Activated CD8-positive, alpha-beta memory T cell treated with anti-CD3 and anti-CD28 coated beads for 4 hours (primary cell): ENCODE measurements at places on chromosomes 6 and 20.

- no peak for DNase-seq
Measured at GRCh38 chr6:80249897-80250296, 143.4 kb downstream of the BCKDHB start.

DNA sequence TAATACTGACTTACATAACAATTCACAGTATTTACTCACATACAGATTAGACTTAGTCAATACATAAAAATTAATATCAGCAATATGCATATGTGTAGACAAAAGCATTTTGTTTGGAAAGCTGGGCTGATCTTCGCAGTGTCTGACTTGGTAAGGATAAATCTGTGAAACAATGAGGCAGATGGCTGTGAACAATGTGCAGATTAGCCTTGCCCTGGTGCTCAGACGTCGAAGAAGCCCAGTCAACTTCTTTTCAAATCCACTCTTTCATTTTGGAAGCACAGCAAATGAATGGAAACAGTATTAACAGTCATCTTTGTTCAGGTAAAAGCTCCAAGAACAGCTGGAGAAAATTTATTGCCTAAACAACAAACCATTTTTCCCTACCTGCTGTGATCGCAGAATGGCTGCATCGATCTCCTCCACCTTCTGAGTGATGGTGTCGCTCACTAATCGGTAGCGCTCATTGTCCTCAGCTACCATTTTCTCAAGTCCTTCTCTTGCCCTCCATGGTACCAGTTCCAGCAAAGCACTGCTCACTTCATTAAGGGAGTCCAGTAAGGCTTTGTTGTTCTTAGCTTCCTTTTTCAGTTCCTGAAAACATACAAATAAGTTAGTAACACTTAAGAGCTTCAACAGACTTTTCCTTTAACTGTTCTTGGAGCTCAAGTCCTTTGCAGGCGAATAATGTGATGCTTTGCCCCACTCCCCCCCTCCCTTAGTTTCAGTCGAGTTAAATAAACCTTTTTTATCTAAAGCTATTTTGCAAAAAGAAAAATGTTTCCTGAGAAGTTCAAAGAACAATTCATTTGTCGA is 116.5 kb downstream of the DST start:
- no peak for DNase-seq

DNA sequence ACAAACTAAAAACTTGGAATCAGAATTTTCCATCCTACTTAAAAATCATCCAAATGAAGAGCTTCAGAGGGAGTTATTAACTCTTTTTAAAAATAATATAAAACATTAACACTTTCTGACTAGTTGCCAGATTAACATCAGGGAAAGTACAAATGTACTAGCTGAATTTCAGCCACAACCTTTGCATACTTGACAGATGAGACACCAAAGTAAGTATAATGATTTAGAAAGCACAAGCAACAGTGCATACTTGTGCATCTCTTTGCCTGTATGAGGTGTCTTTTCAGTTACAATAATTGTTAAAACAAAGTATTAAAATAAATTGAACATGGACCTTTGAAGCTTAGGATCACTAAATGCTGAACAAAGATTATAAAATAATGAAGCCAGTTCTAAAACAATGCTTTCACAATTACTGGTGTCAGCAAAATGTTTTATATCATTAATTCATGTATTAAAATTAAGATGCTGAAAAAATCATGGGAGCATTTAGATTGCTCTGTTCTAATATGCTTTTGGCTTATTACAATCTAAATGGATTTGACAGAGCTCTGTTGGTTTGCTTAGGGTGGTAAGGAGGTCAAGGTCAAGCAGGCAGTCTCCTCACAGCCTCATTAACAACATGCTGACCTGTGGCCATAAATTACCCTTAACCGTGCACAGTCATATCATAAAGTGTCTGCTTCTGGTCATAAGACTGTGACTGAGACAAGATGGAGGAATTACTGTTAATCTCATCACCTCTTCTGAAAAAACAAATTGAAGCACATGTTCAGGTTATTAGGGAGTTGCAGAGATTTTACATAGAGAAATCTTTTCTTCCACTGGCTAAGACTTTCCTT is 15.1 kb downstream of the RNF217 start:
- DNase-seq: no peak

DNA sequence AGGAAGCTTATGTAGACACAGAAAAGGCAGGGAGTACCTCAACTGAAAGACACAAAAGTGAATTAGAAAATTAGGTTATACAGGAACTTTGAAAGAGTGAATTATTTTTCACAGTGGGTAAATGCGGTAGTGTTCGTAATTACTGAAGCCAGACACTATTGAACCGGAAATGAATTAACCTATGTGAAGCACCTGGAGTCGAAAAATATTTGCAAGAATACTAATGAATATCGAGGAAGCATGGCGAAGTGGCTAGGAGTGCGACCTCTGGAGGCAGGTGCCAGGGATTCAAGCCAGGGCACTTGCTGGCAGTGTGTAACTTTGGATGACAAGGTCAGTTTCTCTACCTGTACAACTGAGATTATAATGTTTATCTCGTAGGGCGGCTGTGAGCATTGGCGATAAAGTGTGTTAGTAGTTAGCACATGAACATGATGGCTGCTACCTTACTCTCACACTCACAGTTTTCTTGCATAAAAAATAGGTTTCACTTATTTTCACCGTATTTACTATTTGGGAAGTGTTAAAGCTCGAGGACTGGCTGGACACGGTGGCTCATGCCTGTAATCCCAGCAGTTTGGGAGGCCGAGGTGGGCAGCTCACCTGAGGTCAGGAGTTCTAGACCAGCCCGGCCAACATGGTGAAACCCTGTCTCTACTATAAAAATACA is 567 bp upstream of the SLC18B1 start:
- peak; percentile 42 for DNase-seq

- DNase-seq: no peak
Measured at GRCh38 chr6:45742591-45742990, 273.1 kb downstream of the CLIC5 start.

- DNase-seq: peak; percentile 73
Measured at GRCh38 chr6:13427801-13428582, 59.4 kb downstream of the GFOD1 start.

DNA sequence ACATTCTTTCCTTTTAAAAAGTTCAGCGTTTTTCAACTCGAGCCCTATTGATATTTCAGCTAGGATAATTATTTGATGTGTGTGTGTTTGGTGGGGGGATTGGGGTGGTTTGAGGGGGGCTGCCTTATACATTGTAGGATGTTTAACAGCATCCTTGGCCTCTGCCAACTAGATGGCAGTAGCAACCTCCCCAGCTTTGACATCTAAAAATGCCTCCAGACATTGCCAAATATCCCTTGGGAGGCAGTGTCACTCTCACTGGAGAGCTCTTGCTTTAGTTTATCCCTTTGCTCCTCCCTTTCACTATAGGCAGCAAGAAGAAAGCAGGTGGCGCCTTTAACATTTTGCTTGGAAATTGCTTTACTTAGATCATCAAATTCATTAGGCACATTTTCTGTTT is 14.6 kb upstream of the TP53TG5 start:
- DNase-seq: no peak

- no peak for DNase-seq
Measured at GRCh38 chr6:42222448-42222847, 4.8 kb upstream of the MRPS10 start.

- DNase-seq: no peak
Measured at GRCh38 chr6:13923527-13924145, 1.1 kb upstream of the RNF182 start.

DNA sequence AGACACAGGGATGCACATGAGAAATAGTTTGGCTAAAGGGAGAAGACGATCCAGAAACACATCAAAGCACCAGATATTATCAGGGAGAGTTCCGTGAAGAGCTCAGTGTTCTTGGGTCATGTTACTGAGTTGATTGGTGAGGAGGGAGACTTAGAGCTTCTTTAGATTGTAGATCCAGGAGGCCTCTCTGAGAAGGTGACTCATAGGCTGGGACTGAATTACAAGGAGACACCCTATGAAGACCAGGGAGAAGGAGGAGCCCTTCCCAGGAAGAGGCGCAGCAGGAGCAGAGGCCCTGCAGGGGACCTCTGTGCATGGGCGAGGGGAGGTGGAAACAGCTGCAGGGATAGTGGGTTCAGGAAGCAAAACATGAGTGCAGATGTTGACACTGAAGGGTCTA is 196.5 kb downstream of the SLC24A3 start:
- DNase-seq: no peak

DNA sequence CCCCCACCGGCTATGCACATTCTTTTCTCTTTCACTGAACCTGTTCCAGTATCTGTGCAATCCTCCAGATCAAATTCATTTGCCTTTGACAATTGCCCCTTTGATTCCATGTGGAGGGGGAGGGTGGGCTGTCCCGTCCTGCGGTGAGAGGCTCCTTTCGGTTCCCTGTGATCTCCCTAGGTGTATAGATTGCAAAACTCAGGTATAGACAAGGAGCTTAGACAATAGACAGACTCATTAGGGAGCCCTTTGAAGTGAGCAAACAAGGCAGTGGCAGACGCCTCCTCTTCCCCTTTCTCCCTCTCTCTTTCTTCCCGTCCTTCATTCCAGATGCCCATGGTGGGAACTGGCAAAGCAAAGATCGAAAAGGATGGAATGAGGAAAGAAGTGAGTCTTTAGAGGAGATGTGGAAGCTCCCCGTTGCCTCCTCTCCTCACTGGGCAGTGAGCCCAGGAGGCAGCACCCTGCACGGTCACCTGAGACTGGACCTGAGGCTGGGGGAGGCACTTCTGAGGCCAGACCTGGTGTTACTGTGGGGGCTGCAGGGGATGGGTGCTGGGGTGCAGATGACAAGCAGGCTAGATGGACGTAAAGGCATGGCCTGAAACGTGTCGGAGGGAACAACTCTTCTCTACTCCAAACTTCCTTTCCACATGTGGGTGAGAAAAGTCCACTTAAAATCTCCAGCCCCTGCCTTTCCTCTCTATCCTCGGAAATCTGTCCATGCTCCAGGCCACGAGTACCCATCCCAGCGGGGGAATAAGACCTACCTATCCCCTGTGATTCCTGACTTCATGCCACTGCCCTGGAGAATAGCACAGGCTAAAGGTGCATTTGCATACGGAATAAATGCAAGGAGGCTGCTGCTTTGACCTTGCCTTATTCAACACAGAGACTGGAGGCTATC is 256.6 kb upstream of the FOXQ1 start:
- DNase-seq: no peak

- no peak for DNase-seq
Measured at GRCh38 chr6:52964318-52964717, 30.8 kb downstream of the GSTA4 start.

- DNase-seq: no peak
Measured at GRCh38 chr20:16069389-16070010, 503.7 kb downstream of the KIF16B start.

DNA sequence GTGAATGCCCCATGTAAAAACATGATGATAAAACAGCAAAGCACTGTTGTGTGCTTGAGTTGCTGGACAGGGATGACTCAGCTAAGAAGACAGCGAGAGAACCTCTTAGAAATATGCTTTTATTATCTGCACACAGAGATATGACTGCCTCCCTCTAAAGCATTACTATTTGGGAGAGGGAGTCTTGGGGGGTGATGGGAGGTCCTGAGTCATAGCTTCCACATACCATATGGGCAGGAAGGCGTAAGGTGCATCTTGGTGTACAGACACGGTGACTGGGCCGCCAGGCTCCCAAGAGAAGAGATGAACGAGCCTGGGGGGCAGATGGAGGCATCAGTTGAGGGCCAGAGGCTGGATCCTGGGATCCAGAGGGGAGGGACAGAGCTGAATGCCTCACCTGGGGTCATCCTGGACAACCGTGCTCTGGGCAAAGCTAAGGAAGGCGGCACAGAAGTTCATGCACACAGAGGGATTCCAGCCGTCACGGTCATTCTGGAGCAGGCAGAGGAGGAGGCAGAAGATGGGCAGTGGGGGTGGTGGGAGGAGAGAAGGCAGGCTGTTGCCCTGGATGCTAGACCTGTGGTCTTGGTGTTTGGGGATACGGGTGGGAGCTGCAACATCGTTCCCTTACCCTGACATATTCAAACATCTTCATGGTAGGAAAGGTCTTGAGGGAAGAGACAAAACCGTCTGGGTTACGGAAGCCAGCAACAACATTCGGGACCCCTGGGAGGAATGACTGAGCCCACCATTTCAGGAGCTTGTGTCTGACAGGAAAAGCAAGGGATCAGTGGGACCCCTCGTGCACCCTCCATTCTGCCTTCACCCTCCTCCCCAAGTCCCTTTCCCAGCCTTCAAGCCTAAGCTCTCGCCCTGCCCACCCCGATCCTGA is 2.0 kb downstream of the DXO start:
- no peak for DNase-seq

GRCh38 chr20:41098703-41099250 is 38.6 kb upstream of the PLCG1 start:
- DNase-seq: no peak

GRCh38 chr20:6784210-6784631 is 16.7 kb downstream of the BMP2 start:
- no peak for DNase-seq

- no peak for DNase-seq
Measured at GRCh38 chr20:8443464-8444072, 311.5 kb downstream of the PLCB1 start.

DNA sequence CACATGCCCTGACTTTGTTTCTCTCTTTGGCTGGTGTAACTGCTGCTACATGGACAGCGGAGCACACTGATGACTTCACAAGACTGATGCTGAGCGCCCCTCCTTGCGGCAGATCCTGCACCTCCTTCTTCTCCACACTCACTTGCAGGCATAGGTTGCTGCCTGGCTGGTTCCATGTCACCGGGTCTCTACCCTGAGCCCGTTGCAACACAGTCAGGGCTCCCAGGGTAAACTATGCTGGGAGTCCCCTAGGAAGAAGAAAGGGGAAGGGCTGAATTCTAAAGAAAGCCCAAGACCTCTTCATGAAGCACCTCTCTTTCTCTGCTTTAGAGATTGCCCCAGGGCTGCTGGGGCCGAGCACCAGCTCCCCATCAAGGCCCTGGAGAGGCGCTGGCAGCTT is 83.3 kb upstream of the DUSP22 start:
- no peak for DNase-seq

DNA sequence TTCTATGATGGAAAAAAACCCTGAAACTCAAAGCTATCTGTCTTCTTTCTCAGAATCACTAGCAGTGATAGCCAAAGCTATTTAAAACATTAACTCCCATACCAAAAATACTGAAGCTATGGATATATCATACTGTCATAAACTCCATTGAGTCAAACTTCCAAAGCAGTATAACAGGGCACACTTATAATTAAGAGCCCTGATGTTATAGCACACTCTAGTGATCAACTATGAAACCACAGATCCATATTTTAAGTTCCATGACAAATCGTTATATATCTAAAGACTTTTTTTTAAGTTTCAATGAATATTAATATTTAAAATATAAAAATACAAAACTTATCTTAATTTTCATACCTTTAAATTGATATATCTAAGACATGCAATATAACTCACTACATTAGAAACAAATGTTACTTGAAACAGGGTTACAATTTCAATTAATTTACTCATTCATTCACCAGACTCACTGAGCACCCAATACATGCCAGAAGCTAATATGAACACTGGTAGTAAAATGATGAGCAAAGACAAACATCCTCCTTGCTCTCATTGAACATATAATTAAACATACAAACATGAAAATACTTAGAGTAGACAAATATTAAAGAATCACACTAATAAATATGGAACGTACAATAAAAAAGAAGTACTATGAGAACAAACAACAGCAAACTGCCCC is 69.3 kb downstream of the IBTK start:
- DNase-seq: no peak

- DNase-seq: no peak
Measured at GRCh38 chr6:100171533-100172321, 177.7 kb upstream of the MCHR2 start.

- DNase-seq: no peak
Measured at GRCh38 chr6:82487895-82488294, 124.3 kb downstream of the TPBG start.

- DNase-seq: no peak
Measured at GRCh38 chr6:139378226-139378625, 3.8 kb upstream of the CITED2 start.

GRCh38 chr20:56957737-56958553 is 308.5 kb downstream of the BMP7 start:
- DNase-seq: no peak
